AML-193 (cell line): ENCODE measurements at places on chromosomes 16 and 17.

GRCh38 chr16:19338335-19338734 lies 52.8 kb downstream of the CLEC19A start:
- no peak for DNase-seq

DNA sequence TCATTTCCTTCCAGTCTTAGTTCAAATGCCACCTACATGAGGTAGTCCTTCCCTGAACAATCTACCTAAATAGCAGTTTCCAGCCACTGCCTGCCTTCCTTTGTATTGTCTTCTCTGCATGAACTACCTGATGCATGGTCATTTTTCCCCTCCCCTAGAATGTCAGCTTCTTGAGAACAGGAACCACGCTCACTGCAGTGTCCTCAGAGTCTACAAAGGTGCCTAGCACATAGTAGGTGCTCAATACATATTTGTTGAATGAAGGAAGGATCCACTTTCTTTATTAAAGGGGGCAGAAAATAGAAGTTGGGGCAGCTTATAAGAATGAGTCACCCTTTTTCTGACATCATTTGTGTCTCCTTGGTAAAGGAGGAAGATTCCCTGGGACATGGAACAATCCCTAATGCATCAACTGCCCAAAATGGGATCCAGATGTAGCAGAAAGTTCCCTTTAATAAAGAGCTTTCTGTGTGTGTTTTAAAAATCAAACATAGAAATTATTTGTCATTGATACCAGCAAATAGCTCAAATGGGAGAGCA lies 4.4 kb upstream of the CYLD start:
- no peak for DNase-seq

DNA sequence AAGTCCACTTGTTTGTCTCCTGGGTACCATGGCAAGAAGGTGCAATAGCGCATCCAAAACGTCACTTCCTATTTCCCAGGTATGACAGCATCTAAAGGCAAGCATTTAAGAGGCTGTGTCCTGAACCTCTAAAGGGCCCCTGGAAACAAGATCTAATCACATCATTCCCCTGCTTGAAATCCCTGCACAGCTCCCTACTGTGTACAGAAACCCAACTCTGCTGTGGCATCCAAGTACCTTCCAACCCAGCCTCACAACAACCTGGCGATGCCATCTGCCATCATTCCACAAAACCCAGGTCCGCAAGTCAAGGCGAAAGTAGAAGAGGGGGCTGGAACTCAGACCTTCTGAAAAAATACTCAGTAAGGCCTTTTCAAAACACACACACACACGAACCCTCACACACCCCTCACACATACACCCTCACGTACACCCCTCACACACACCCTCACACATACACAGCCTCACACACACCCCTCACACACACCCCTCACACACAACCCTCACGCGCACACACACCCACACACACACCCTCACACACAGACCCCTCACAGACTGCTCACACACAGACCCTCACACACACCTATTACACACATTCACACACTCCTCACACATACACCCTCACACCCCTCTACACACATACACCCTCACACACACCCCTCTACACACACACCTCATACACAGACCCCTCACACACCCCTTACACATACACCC lies 24.5 kb downstream of the C17orf67 start:
- DNase-seq = no peak

DNA sequence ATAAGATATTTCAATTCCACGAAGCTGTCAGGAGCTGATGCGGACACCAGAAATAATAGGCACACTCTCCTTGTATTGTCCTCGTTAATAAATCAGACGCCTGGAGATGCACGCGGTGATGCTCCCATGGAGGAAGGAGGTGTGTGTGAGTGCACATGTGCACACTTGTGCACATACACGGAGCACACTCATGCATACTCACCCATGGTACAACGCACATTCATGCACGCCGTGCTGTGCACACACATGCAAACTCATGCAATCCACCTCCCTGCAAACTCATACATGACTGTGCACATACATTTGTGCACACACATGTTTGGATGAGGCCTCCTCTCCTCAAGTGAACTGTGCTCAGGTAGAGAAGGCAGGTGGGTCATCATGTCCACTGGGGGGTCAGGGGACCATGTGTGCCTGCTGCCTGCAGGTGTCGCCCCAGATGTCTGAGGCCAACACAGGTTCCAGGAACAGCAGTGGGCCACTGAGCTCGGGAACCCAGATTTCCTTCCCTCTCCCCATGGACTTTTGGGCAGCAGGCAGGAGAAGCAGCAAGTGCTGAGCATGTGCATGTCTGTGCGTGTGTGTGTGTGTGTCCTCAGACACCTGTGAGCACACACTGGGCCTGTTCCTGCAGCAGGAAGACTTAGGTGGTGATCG lies 165.3 kb downstream of the SDK2 start:
- DNase-seq = no peak

DNA sequence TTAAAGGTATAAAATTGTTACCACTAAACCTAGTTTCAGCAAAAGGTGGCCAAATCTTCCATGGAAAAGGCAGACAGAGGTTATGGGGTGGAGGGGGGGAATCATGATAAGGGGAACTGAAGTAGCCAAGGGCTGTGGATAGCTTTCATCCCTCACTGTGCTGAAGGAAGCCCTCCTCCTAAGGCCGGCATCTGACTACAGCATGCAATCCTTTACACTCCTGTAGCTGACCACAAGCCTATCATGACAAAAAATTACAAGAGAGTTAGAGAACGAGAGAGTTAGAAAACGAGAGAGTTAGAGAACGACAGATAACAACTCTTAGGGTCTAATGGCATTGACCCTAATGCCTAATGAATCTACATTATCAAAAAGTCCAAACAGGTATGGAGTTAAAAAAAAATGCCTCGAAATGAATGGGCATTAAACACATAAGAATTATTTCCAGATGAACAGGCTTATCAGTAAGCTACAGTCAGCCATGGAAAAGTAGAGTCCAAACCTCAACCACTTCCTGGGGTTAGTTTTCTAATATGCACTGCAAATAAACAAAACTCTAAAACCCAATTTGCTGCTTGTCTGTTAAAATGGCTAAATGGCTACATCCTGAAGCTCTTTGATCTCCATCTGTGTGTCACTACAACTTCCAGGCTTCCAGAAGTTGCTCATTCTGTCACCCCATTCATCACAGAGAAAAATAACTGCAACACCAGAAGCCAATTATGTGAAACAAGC lies 29.7 kb downstream of the DUSP14 start:
- DNase-seq = no peak
